Mammary epithelial cell (primary cell): ENCODE measurements at places on chromosomes 12 and 14.

DNA sequence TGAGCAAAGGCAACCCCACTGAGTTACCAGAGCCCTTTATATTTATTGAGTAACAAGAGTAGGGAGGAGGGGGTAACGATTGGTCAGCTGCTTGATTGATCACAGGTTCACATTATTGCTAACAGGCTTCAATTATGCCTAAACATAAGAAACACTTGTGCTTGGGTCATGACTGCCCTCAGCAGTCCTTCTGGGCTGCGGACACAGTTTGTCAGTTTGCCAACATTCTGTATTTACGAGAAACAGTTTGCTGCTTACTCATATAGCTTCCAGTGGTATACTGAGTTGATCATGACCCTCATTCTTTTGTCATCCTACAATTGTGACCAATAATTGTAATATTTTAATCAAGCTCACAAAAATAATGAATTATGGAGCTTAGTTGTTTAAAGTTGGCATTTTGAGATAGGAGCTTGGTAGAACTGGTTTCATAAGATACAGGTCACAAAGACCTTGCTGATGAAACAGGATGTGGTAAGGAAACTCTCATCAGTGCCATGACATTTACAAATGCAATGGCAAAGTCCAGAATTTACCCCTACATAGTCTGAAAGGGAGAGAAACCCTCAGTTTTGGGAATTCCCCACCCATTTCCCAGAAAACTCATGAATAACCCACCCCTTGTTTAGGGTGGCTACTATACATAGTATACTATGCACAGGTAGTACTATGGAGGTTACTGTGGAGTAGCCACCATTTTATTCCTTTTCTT is 1421.0 kb upstream of the FLRT2 start:
- DNase-seq = no peak

DNA sequence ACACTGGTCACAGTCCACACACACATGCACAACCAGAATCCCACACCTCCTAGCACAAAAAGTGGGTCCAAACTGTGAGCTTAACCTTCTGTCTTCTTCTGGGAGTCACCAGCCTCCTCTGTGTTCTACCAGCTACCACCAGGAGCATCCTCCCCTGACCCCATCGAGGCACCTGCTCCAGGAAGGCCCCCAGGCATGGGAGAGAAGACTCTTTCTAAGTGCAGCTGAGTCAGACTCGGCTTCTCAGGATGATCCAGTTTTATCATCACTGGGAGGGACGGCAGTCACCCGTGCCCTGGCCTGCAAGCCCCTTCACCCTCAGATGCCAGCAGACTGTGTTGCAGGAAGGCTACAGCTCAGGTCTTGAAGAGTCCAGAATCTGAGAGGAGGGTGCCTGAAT is 7.9 kb upstream of the ENDOU start:
- DNase-seq = no peak

- DNase-seq = no peak
Observed at GRCh38 chr12:56695327-56696101, 7.4 kb upstream of the PTGES3 start.

DNA sequence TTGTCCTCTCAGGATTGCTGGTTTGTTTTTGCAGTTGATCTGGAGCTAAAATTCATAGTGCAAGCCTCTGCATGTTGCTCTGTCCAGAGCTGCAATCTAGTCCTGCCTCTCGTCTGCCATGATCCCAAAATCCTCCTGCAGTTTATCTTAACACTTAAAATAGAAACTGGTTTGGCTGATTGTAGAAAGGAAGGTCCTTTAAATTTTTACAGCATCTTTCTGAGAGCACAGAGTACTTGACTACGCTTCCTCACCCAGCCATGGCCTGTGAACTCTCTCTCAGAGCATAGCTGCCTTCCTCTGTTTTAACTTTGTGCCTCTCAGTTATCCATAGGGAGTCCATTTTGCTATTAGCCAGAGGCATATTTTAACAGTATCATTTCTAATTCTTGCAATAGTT is 877.1 kb downstream of the C12orf50 start:
- no peak for DNase-seq

GRCh38 chr12:81170072-81170471 is 92.2 kb downstream of the ACSS3 start:
- peak; percentile 9 for DNase-seq

GRCh38 chr12:30989754-30990153 is 63.2 kb downstream of the TSPAN11 start:
- DNase-seq = no peak

DNA sequence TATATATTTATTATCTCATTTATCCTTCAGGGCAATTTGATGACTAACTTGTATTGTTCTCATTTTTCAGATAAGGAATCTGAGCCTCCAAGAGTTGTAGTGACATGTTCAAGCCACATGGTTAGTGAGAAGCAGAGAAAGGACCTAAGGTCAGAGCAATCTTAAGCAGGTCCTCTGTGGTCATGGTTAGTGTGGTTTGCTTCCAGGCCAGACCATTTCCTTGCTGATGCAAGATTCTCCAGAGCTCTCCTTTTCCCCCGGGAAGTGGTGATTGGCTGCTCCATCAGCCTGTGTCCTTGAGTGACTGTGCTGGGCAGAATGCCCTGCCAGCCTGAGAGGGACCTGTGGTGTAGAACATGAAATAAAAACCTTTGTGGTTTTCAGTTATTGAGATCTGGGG is 141.3 kb downstream of the KTN1 start:
- peak; percentile 92 for DNase-seq

DNA sequence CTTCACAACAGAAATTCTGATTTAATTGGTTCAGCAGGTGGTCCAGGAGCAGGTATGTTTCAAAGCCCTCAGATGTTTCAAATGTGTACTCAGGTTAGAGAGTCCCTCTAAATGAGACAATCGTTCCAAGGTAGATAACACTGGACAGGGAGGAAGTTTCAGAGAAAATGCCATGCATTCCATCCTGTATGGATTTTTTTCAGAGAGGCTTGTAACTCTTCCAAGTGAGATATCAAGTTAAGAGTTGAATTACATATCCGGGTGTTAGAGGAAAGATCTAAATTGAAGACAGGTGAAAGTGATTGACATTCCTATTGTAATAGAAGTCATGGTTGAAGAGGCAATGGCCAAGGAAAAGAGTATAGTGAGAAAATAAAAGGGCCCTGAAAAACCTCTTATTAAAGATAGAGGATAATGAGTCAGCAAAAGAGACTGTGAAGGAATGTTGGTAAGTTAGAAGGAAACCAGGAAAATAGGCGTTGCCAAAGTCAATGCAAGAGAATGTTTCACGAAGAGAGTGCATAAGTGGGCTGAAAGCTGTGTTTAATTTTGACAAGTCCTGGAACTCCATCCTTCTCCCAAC is 105.8 kb downstream of the BMP4 start:
- peak; percentile 27 for DNase-seq

DNA sequence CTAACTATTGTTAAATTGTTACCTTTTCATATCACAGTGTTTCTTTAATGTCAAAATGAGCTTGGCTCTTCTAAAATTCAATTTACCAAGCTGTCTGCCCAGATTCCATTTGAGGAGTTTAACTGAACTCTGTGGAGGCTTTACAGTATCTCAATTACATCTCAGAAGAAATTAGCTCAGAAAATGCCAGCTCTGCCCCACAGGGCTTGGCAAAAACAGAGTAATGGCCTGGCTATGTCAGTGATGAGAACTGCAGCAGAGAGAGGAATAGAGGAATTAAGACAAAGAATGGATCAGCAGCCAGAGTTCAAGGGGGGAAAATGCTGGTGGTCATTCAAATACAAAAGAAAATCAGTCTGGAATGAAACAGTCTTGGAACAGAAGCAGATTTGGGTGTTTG is 15.8 kb upstream of the TMTC1 start:
- DNase-seq = no peak

- no peak for DNase-seq
Observed at GRCh38 chr12:64730588-64730969, 28.6 kb downstream of the GNS start.

DNA sequence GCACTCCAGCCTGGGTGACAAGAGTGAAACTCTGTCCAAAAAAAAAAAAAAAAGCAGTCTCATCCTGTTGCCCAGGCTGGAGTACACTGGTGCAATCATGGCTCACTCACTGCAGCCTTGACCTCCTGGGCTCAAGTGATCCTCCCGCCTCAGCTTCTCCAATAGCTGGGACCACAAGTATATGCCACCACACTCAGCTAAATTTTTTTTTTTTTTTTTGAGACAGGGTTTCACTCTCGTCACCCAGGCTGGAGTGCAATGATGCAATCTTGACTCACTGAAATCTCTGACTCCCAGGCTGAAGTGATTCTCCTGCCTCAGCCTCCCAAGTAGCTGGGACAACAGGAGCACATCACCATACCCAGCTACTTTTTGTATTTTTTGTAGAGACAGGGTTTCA is 5.2 kb upstream of the CNPY2 start:
- DNase-seq = no peak

- DNase-seq = no peak
Observed at GRCh38 chr12:39412210-39412609, 30.7 kb downstream of the KIF21A start.

DNA sequence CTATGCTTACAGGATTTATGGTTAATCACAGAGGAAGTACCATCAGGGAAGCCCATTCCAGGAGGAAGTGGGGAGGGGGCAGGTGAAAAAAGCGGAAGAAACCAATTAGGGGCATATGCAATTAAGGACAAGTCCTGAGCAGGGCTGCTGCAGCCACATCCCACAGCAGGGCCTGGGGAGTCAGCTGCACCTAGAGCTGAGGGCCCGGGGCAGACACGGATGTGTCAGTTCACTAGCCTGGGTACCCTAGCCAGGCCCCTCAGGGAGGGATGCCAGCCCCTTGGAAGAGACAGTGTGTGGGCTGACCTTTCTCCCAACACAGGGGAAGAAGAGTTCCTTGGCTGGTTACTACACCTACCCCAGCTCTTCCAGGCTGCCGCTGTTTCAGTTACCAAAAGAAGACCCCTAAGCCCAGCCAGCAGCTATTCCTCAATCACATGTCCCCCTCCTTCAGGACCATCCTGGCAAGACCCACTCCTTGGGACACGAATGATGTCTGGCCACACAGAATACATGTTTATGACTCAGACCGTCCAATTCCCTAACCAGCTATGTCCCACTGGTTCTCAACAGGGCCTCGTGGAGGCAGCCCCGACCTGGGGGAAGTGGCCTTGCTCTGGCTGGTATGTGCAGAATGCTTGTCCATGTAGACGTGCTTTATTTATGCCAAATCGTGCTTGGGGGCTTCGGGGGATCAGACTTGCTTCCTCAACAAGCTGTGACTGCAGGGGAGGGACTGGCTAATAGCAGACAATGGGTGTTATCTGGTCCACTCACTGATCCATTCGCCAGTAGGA is 133.7 kb upstream of the RTL1 start:
- no peak for DNase-seq

DNA sequence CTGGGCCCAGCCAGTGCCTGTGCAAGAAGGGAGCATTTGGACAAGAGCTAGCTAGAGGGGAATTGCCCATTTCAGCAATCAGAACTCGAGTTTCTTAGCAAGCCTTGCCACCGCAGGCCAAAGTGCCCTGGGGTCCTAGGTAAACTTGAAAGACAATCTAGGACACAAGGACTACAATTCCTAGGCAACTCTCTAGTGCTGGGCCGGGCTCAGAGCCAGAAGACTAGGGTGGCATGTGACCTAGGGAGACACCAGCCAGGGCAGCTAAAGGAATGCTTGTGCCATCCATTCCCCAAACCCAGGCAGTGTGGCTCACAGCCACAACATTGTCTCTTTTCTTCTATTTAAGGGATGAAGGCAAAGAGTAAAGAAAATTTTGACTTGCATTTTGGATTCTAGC is 205.0 kb downstream of the BMP4 start:
- no peak for DNase-seq

- DNase-seq = peak; percentile 9
Observed at GRCh38 chr14:97177016-97177415, 379.8 kb downstream of the VRK1 start.

DNA sequence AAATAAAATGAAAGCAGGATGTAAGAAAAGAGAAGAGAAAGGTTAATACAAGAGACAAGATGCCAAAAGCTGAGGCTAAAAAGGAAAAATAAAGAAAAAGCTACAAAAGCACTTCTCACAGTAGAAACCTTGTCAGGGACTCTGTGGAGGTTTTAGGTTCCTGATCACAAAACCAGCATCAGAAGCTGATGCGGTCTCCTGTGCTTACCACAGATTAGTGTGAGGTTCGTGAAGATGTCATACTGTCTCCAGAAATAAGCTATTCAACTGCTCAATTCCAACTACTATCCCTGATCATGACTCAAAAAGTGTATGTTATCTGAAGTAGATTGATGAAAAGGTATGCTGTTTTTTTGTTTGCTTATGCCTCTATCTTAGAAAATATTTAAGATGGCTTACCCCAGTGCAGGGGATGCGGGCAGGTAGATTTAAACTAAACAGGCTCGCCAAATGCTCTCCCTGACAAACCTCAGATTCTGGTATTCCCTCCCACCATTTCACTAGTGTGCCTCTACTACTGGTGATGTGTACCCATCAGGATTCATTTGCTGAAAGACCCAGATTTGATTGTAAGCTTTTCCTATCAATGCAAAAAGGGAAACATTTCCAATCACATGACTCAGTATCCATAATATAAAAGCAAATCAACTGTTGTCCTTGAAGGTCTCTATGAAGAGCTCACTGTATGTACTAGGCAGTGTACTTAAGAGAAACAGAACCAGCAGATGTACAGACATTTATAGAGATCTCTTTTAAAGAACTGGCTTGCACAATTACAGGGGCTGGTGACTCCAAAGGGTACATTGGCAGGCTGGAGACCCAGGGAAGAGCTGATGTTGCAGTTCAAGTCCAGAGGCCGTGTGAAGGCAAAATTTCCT is 169.5 kb upstream of the FOXN3 start:
- no peak for DNase-seq

DNA sequence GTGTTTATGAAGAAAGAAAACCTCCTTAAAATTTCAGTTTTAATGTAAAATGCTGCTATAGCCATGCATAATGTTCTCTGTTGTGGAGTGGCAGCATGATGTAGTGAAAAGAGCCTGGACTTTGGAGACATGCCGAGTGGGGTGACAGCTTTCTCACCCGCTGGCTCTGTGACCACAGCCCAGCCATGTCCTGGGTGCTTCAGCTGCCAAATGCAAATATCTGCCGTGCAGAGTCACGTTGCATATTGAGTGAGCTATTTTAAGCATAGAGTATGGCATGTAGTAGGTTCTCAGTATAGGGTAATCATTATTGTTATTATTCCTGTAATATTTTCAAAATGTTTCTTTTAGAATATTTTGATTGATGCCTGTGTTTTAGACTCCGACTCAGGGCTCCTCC is 15.5 kb upstream of the TCTN2 start:
- no peak for DNase-seq

DNA sequence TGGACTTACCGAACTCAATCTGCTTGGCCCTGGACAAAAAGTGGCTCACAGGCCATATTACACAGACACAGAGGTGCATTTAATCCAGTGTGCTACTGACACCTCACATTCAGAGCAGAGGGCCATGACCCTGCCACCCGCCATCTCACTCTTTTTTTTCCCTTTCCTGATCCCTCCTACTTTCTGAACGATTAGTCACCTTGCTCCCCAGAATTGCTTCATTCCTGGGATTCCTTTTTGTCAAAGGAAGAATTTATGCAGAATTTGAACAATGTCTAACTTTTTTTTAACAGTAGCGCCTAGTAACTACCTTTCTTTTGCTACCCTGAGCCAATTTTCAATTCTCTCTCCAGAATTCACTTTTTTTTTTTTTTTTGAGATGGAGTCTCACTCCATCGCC is 4.6 kb downstream of the PKP2 start:
- peak; percentile 74 for DNase-seq
